Effector memory CD4-positive, alpha-beta T cell (primary cell): ENCODE measurements at places on chromosomes 16 and 17.
A peak's percentile ranks its signal among the peaks of the same experiment; 100 is the strongest.

DNA sequence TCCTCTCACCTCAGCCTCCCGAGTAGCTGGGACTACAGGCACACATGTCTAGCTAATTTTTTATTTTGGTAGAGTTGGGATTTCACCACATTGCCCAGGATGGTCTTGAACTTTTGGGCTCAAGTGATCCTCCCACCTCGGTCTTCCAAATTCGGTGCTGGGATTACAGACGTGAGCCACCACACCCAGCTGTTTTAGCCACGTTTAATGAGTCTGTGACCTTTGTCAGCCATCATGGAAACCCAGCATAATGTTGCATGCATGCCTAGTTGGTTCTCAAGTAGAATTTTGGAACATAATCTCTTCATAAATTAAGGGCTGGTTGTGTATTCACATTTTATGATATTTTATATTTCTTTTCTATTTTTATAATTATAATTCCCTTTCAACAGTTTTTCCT lies 42.0 kb downstream of the GOSR1 start:
- DNase-seq: no peak

DNA sequence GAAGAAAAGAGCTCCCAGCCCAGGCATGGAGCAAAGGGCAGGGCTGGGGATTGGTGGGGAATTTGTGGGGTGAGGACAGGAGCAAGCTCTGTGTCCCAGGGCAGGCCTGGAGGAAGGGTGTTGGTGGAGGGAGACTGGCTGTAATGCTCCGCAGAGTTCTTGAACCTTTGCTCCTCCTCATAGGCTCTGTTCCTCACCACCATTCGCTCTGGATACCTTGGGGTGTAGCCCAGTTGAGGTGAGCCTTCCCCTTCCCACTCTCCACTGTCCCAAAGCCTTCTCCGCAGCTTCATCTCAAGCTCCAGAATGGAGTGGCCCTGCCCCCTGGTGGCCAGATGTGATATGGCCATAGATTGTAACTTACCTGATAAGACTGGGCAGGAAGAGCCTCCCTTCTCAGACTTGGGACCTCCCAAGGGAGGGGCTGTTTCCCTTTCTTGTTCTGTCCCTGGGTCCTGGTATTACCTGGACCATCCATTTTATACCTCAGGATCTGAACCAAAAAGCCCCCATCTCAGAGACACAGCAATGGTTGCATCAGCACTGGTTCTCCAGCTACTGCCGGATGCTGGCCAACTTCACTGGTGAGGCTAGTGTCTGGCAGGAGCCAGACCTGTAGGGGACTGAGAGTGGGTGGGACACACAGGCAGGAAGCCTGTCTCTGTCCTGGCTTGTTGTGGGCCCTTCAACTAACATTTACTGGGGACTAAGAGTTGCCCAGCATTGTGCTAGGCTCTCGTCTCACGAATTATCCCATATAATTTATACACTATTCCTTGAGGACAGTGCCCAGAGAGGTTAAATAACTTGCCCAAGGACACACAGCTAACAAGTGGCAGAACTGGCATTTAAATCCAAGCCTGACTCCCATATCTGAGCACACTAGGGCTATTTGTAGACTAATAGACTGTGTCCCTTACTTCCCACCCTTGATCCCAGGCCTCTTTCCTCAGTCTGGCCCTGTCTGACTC lies 19.1 kb upstream of the STAC2 start:
- DNase-seq: peak; percentile 78

DNA sequence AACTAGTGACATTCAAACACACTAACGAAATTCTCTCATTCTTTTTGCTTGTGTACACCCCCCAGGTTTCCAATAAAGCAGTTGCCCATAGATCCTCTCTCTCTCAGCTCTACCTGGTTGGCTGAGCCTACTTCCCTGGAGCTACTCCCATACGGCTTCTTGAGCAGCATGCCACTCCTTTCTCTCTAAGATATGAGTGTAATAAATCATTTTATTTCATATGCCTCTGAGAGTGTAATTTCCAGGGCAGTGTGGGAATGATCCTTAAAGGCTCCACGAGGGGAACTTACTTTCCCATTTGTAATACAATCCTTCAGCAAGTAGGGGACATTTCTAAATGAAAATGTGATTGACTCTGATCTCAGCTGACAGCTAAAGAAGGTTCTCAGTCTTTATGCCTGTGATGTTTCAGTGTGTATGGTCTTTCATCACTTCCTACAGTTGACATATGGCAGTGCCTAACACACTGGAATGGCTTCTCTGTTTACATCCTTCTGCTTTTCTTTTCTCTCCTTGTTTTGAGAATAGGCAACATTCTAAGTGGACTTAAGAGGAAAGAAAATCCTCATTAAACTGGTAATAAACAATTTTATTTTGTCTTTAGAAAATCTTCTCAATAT lies 1194.3 kb upstream of the CDH8 start:
- DNase-seq: no peak

DNA sequence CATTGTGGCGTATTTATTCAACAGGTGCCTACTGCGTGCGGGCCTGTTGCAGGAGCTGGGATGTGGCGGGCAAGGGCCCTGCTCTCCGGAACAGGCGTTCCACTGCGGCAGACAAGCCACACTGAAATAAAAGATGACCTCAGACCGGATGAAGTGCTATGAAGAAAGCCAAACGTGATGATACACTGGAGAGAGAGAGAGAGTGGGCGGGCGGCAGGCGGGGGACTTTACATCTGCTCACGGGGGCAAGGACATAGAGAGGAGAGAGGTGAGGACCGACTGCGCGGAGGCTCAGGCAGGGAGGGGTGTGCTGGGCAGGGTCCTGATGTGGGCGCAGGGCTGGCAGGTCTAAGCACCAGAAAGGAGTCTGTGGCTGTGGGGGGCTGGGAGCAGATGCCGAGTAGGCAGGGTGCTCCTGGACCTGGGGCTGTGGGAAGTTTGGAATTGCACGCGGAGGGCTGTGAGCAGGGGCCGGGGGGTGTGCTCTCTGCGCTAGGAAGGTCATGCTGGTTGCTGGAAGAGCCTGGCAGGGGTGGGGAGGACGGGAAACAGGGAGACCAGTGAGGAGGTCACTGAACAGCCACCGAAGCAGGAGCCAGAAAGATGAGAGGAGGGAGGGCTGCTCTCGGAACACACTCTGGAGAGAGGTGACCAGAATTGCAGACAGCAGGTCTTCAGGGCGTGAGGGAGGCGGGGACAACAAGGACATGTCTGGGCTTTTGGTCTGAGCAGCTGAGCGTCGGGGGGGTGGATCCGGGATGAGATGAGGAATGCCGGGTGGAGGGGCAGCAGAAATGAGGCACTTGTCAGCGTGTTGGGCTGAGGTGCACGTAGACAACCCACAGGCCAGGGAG lies 9.9 kb downstream of the MXRA7 start:
- DNase-seq: peak; percentile 14
